ENCODE measurements at places on chromosomes 3 and 15.

DNA sequence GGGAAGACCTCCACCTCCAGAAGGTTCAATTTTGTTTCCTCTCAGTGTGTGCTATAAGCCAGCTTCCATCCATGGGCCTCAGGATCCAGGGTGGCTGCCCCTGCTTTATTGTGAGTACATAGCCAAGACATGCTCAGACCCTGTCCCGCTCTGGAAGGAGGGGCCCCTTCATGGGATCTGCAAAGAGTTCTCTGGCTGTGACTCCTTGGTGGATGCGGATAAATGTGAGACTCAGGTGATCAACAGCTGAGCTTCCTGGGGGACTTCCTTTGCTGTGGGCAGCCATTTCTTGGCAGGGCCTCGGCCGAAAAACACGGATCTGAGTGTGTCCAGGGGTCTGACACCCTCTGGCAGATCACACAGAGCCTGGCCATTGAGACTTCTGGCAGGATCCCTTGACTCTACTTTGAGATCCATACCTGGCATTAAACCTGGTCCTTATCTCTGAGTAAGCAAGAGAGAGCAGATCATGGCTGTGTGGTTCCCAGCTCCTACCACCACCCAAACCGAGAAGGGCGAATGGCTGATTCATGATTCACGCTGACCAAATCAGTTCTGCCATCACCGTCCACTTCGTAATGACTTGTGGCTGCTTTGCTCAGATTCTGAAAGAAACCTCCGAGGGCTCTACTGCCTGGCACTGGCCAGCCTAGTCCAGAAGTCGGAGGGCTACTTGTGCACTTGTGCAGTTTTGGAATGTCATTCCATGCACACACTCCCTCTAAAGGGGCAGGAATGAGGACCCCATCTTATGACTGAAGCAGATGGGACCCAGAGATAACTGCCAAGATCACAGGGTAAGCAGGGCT lies 68.1 kb downstream of the SENP2 start:
- no peak for DNase-seq

DNA sequence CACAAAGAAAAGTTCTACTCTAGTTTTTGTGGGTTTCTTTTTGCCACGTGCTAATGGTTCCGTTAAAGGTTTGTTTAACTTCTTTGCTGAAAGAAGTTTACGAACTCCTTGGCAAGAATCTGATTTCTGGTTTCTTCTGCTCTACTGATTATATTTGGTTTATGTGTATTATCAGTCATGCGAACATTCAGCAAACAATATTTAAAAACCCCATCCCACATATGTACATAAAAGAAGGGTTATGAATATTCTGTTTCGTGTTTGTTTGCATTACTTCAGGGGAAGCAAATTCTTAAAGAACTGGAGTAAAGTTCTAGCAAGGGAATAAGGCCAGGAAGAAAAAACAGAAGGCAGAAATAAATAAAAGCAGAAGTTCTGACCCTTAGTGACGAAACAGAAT lies 9.8 kb downstream of the LARS2 start:
- DNase-seq, result no peak

DNA sequence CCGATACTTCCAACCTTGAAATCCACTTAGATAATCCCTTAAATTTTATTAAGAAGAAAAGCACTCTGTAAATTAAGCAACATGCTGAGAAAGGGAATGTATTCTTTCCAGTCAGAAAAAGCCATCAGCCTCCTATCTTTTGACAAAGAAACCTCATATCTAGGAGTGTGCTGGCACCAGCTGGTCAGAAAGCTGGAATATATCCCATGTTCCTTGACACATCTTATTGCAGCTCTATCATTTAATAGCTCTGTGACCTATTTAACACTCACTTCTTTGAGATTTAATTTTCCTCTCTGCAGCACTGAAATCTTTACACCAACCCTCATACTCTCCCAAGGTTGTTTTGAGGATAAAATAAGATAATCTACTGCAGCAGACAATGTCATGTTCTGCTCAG lies 30.4 kb upstream of the CAPN7 start:
- no peak for DNase-seq

GRCh38 chr15:101210058-101210457 lies 41.8 kb downstream of the CHSY1 start:
- no peak for DNase-seq

DNA sequence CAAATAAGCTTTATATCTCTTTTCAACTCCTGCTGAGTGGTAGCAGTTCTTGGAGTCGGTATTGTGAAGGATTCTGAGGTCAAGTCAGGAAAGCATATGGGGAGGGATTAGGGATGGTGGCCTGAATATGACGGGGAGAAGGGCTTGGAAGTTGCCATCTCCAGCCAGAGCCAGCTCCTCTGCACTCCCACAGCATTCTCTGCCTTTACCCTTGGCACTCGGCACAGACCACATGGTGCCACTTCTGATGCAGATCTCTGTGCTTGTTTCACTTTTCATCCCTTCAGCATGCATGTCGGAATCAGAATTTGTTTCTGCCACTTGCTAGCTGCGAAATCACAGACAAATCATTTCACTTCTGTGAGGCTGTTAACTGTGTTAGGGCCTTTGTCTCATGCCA lies 52.5 kb downstream of the RAB11A start:
- no peak for DNase-seq

GRCh38 chr3:36095238-36095637 lies 285.1 kb upstream of the STAC start:
- DNase-seq, result no peak

- DNase-seq, result no peak
Observed at GRCh38 chr3:66029443-66029842, 9.3 kb downstream of the MAGI1 start.

- no peak for DNase-seq
Observed at GRCh38 chr3:16177962-16178627, 3.6 kb downstream of the GALNT15 start.

- DNase-seq, result no peak
Observed at GRCh38 chr3:140420621-140421357, 257.1 kb upstream of the TRIM42 start.

DNA sequence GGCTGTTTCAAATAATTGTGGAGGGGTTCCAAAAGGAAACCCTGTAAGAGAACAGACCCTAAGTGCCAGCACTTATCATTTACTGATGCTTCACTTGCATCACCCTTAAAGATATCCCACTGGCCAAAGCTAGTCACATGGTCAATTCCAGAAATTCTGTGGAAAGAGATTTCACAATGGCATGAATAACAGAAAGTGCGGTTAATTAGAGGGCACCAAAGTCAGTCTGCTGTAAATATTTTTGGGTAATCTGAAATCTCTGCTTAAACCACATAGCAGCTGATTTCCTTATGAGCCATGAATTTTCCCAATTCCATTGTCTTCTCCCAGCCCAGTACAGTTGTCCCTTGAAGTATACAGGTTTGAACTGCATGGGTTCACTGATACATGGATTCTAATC lies 346.1 kb downstream of the SI start:
- no peak for DNase-seq

- DNase-seq, result no peak
Observed at GRCh38 chr15:72562386-72562785, 88.3 kb downstream of the ARIH1 start.

Measured in esophagus squamous epithelium (tissue), 5 donors.